ENCODE measurements at places on chromosomes 1 and 21.

DNA sequence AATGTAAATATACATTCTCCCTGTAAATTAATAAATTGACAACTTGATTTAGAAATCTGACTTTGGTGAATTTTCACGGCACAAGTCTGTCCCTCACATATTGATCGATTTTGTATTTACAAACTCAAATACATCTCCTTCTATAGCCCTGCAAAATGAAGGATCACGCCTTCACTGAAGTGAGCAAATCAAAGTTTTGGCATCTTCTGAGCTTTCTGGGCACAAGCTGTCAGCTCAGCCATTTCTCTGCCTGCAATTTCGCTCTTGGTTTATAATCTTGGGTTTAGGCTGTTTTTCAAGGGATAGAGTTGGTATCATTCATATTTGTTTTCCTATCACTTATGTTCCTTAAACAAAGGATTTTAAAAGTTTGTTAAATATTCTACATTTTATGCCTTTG is 25.8 kb downstream of the ANP32E start:
- DNase-seq, result no peak
- peaks cover 4% of the 10 kb centered on the region for H3K27me3 ChIP-seq
- no peaks in the 10 kb centered on the region for H3K36me3 ChIP-seq

GRCh38 chr1:90220496-90220895 is 225.6 kb downstream of the ZNF326 start:
- no peaks in the 10 kb centered on the region for H3K36me3 ChIP-seq
- peaks cover 11% of the 10 kb centered on the region for H3K27me3 ChIP-seq
- DNase-seq, result no peak

DNA sequence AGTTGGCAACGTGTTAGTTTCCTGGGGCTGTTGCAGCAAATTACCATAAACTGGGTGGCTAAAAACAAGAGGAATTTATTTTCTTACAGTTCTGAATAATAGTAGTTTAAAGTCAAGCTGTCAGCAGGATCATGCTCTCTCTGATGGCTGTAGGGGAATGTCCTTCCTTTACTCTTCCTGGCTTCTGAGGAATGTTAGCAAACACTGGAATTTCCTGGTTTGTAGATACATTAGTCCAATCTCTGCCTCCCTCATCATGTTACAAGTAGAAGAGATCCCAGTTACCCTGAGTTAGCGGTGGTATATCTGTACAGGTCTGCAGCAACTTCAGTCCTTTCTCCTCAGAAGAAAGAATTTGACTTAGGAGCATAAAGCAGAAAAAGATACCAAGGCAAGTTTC is 2249.1 kb downstream of the NCAM2 start:
- no peaks in the 10 kb centered on the region for H3K4me1 ChIP-seq
- no peaks in the 10 kb centered on the region for H3K36me3 ChIP-seq
- no peak for DNase-seq
- H3K4me3 ChIP-seq, result no peak overlapping the region
- H3K27ac ChIP-seq, result no peak overlapping the region

DNA sequence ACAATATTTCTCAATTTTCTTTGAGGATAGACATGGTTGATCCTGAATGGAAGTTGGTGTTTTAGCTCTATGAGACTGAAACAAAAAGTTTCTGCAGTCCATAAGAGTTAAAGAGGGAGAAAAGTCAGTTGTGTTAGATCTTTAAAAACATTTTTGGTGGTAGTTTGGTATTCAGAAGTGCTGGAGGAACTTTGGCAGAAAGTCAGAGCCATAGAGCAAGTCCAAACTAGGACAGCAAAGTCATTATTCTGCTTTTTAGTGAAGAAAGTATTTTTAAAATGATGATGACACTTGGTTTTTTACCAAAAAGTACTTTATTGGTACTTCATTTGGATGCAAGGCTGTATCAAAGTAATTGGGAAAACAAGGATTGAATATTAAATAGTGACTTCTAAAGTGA is 41.8 kb downstream of the FNBP1L start:
- H3K27ac ChIP-seq, result no peak overlapping the region
- H3K4me1 ChIP-seq, result peaks cover 4% of the 10 kb centered on the region
- DNase-seq, result no peak
- H3K27me3 ChIP-seq, result no peaks in the 10 kb centered on the region
- peaks cover 3% of the 10 kb centered on the region for H3K36me3 ChIP-seq
- no peak overlapping the region for H3K4me3 ChIP-seq
